Stimulated activated CD8-positive, alpha-beta memory T cell treated with anti-CD3 and anti-CD28 coated beads, Interleukin-7, amount 100 ng/mL, for 24 hours (primary cell): ENCODE measurements at places on chromosomes 1 and 21.

DNA sequence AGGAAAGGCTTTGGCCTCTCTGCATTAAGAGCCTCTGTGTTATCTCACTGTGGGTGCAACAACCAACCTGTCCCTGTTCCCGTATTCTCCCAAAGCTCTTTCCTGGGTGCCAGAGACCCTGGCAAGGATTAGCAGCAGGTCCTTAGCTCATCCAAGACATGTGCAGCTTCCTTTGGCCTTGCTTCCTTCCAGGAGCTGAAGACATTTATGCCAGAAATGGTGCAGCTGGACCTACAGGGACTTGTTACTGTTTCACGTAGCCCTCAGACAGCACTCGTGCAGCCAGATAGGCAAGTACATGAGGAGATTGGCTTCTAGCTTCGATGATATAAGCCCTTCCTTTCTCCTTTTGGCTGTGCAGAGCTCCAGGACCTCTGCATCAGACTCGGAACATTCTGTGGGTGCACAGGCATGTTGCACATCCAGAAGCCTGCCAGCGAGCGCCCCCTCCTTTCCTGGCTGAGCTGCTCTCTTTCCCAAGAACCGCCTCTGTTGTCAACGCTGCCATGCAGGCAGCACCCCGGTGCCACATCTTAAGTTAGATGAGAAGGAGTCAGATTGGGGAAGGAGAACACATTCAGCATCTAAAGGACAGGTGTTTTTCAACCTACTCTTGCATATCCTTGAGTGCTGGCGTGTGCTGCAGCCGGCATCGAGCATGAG lies 284.5 kb upstream of the PLXNA2 start:
- DNase-seq, result no peak

GRCh38 chr21:46402421-46402820 lies 56.3 kb upstream of the DIP2A start:
- DNase-seq, result no peak

DNA sequence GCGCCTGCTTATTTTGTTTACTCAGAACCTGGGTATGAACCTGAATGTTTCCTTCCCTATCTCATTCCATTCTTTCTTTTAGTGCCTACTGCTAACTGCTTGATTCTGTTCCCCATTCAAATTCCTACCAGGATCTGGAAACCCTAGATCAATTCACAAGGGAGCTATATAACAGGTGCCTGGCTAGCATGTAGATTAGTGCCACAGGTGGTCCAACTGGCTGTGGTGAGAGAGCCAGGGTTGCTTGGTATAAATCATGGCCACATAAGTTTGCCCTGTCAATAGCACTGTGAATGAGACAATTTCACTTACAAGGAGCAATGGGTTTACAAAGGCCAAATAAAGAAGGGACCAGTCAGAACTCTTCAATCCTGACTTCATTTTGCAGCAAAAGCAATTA lies 6.6 kb upstream of the PRPF38B start:
- no peak for DNase-seq

GRCh38 chr1:93905734-93906133 lies 3.5 kb downstream of the GCLM start:
- DNase-seq, result no peak

DNA sequence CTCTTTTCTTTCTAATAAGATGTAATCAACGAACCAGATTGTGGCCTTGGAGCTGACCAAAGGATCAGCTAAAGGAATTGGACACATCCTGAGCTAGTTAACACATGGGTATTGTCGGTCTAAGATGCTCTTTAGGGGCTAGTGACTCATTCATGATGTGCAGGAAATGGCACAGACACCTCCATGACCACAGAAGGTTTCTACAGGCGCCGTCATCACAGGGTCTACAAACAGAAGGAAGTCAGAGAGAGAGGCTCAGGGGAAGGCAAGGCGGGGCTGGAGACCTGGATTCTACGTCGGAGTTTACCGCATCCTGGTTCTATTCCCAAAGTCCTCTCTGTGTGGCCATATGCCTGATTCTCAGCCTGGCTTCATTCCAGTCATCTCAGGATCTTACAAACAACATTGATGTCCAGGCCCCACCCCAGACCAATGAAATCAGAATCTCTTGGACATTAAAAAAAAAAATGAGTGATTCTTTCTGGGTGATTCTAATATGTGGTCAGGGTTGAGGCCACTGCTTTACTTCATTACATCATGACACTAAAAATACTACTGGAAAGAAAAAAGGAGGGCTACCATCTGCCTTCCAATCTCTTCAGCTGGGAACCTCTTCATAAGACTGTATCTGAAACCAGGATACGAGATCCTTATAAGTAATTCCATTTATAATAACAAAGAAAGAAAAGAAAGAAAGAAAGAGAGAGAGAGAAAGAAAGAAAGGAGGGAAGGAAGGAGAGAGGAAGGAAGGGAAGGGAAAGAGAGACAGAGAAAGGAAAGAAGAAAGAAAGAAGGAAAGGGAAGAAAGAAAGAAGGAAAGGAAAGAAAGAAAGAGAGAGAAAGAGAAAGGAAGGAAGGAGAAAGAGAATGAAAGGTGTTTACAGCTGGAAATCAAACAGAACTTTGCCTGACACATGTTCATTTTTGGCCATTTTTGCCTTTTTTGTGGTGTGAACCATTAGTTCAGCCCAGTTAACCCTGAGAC lies 11.6 kb upstream of the KCNJ15 start:
- DNase-seq, result peak; percentile 9
